ENCODE measurements at places on chromosomes 5 and 9. TPM values are rescaled to one million over a fixed set of nuclear protein-coding genes. Genes with fewer than 3 reads are reported as not detected.

Gene MZB1
- not detected for total RNA-seq

Gene NUTM2G
- not detected for total RNA-seq

Gene SNCAIP
- not detected for total RNA-seq

Gene ADAMTS19
- total RNA-seq = not detected

Gene DROSHA
- total RNA-seq = 39.7 TPM

Gene ABCA2
- 13.4 TPM for total RNA-seq

Gene ABCA1
- 79.8 TPM for total RNA-seq

Gene ADAMTS13
- 1.8 TPM for total RNA-seq

Gene ELAVL2
- under 0.01 TPM for total RNA-seq

Gene CDKN2B-AS1
- 2.7 TPM for total RNA-seq

Gene DHFR
- total RNA-seq = 6.7 TPM

Gene DBH
- total RNA-seq = not detected

Gene GHR
- 2.0 TPM for total RNA-seq

Gene ADGRD2
- total RNA-seq = not detected

Gene ENTPD8
- not detected for total RNA-seq

Gene EQTN
- total RNA-seq = not detected

Gene IFNA13
- total RNA-seq = not detected

Gene IRGM
- total RNA-seq = not detected

Gene DMAC1
- 11.7 TPM for total RNA-seq

Gene PCDHB9
- total RNA-seq = 0.30 TPM

Gene KCNN2
- not detected for total RNA-seq

Gene PCDHGB6
- total RNA-seq = 3.5 TPM

Gene GPR150
- total RNA-seq = 0.45 TPM

Gene PCDHGB1
- 2.4 TPM for total RNA-seq

Gene PCDHGA1
- total RNA-seq = 0.75 TPM

Gene TNFSF8
- not detected for total RNA-seq

Gene CRAT
- 39.4 TPM for total RNA-seq

All from smooth muscle cell of the coronary artery (primary cell).